ENCODE measurements at places on chromosomes 7 and 10.

GRCh38 chr10:70744617-70745143 is 40.5 kb downstream of the TBATA start:
- no peak for DNase-seq

DNA sequence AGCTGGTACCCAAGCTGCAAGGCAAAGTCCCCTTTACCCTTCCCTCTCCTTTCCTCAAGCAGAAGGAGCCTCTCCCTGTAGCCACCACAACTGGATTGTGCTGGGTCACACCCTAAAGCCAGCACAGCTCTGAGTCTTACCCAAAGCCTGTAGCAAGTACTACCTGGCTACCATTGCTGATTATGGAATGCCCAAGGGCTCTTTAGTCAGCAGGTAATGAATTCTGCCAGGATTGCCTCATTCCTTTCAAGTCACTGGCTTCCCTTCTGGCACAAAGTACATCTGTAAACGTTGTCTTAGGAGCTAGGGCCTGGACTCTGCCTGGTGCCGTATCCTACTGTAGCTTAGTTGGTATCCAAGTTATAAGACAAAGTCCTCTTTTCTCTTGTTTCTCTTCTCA is 52.0 kb downstream of the FAS start:
- DNase-seq: no peak

- DNase-seq: no peak
Measured at GRCh38 chr10:21732067-21732772, 198.2 kb downstream of the MLLT10 start.

DNA sequence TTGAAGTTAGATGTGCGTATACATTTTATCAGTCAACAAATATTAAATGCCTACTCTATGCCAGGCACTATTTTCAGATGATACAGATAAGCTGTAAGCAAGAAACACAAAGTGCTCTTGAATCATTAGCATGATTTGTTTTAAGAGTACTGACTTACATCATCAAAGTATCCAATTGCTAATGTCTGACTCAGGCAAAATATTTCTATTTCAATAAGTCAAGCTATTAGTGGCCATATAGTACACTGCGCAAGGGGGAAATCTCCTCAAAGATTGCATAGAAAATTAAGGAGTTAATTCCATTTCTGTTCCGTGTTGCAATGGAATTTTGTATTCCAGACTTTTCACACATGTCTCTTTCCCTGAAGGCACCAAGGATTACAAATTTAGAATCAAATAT is 46.1 kb upstream of the DNAJC1 start:
- DNase-seq: no peak

DNA sequence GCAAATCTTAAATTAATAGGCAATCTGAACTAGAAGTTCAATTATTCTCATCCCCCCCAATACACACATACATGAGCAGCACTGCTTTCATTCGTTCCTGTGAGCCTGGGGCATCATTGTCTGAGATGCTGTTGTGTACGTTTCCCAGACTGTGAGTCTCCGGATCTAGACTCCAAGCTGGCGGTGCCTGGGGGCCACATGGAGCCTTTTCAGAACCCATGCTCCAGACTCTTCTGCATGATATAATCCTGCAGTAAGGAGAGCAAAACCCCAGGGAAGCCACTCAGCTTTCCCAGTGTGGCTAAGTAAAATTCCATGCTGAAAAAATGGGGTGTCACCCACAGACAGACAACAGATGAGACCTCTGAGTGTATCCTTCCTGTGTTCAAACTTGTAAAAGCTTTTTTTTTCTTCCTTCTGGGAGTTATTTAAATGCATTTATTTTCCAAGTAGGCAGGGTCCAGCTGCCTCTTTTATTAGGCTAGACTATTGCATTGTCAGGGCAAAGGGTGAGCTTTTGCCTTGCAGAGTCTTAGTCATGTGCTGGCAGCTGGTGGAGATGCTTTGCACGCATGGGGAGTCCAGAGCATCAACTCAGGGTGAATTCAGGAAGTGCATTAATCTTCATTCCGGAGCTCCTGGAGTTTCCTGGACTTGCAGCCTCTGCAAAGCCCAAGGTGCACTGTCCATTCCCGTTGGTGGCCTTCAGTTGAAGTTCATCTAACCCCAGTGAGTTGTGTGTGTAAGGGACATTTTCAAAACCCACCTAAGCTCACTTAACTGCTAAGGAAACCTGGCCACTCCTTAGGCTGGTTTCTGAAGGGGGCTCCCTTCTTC is 185.7 kb upstream of the ADO start:
- no peak for DNase-seq

- DNase-seq: no peak
Measured at GRCh38 chr7:144470078-144470477, 66.6 kb upstream of the NOBOX start.

GRCh38 chr10:14975672-14976273 is 16.6 kb downstream of the MEIG1 start:
- no peak for DNase-seq
